ENCODE measurements at places on chromosomes 4 and X.

DNA sequence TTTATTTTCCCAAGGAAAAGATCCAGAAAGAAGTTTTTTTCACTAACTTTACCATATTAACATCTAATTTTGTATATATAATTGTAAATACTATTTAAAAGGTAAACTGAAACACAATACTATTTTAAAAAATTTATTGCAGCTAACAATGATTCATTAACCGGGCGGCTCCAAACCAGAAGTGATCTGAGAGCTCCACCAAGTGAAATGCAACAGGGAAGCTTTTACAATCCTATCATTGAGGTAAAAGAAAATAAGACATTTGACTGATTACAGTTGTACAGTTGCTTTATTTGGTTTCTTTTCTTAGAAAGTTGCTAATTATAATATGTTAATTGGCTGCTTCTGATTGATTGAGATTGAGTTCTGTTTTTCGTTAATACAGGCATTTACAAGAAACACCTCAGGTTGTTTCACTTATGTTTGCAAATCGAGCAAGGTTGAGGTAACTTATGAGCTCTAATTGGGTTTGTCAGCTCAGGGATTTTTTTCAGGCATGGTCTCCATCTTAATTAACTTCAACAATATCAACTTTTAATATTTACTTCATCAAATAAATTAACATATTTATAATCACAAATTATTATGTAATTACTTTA is 220.2 kb upstream of the UGT8 start:
- DNase-seq, result no peak

GRCh38 chr4:3013839-3014350 is 50.5 kb downstream of the GRK4 start:
- DNase-seq, result no peak

GRCh38 chr4:113849771-113850170 is 88.2 kb upstream of the CAMK2D start:
- no peak for DNase-seq

GRCh38 chr4:14441561-14441960 is 560.7 kb upstream of the CPEB2 start:
- no peak for DNase-seq

- DNase-seq, result no peak
These were observed 568.6 kb upstream of the BOD1L1 start for GRCh38 chr4:14196131-14196530.

DNA sequence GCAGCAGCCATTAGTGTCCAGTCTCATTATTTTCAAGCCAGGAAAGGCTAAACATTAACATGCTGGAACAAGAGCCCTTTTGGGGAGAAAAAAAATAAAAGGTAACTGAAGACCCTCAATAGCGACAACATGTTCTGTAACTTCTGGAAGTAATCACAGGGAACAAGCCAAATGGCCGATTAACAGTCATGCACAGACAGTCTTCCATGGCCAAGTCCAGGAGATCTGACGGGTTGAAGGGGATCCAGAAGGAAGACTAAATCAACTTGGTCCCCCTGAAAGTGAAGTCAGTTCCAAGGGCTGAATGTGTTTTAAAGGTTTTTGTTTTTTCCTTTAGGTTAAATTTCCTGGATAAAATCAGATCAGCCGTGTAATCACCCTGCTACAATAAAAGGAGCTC is 52.5 kb downstream of the LNX1 start:
- no peak for DNase-seq

- DNase-seq, result no peak
These were observed 1477.7 kb upstream of the IGFBP7 start for GRCh38 chr4:58587856-58588255.

DNA sequence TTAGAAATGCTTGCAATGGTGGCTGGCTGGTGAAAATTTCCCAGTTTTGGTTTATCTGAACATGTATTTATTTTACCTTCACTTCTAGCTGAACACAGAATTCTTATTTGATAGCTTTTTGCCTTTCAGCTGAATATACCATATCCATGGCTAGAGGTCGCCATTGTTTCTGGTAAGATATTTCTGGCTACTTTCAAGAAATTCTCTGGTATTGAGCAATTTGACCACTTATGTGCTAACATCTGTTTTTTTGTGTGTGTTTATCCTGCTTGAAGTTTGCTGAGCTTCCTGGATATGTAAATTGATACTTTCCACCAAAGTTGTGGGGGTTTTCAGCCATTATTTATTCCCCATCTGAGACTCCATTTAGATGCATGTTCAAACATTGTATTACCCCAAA is 75.4 kb downstream of the FBXW7 start:
- DNase-seq, result peak; percentile 24

GRCh38 chr4:71258323-71258722 is 80.5 kb upstream of the SLC4A4 start:
- no peak for DNase-seq

DNA sequence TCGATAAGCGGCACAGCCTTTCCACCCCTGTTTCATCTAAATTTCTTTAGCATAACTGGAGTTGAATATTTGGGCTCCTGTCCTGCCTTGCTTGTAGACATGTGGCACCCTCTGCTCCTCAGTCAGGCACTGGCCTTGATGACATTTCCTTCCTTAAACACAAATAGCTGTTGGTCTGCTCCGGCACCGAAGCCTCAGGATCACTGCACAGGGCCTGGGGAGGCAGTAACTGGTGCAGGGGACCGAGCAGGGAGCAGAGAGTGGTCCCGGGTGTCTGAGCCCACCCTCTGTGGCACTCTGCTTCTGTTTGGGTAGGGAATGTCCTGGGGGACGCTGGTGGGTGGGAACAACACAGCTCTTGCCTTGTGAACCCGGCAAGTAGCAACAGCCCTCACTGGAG is 13.6 kb downstream of the RGS12 start:
- no peak for DNase-seq

DNA sequence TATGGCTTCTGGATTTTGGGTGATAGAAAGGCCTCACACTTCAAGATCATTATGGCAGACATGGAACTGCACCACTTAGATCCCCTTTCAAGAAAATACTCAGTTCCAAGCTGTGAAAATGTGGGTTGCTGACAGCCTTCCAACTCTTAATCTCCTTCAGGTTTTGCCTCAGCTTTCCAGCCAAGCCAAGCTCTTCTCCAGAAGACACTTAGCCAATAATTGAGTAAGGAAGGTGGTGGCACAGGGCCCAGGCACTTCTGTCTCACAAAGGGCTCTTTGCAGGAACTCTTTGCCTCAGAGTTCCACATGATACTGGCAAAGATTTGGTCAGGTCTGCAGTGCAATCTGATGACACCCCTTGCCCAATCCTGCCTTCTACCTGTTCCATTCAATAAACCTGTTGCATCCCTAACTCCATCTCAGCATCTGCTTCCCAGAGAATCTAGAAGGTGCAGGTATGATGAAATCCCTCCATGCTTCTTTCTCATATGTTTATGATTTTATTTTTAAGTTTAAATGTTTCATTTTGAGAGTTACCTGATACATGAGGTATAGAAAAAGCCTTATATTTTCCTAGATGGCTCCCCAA is 30.6 kb downstream of the ANXA5 start:
- DNase-seq, result no peak
